CD4-positive, alpha-beta memory T cell (primary cell): ENCODE measurements at places on chromosomes 6 and 20.
A peak's percentile ranks its signal among the peaks of the same experiment; 100 is the strongest.

DNA sequence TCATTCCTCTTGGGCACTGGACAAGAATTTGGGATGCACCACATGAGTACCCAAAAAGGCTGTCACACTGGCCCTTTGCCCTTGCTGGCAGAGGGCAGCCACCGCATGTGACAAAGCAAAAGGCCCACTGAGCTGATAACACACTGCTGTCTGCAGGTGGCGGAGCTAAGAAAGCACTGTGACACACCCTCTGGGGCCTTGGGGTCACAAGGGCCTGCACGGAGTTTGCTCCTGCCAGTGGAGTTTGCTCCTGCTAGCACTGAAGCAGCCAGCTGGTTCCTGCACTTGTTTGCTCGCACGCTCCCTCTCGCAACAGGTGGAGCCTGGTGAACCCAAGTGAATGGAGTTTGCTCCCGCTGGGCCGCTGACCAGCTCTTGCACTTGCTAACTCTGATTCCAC lies 132.6 kb downstream of the LCA5 start:
- DNase-seq = no peak

DNA sequence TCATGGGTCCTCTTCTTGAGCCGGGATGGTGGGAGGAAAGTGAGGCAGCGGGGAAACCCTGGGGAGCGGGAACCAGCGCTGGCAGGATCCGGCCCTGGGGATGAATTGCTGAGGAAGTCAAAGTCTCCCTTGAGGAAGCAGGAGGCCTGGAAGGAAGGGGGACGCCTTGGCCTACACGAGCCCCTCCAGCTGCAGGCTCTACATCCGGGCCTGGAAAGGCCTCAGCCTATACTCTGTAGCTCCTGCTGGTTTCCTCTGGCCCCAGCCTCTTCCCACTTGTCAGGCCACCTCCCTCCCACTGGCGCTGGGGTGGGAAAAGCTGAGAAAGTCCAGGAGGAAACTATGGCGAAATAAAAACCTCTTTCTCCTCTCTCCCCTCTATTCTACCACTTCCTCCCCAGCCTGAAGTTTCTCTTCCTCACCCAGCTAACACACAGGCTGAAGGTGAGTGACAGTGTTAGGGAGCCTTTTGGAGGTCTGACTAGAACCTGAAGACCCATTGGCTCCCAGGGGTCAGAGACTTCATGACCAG lies 14.9 kb downstream of the TREML2 start:
- DNase-seq = no peak

- no peak for DNase-seq
These were observed 155.4 kb upstream of the PLCB4 start for GRCh38 chr20:8913456-8913855.

- DNase-seq = no peak
These were observed 80.0 kb downstream of the EYS start for GRCh38 chr6:65627015-65627414.

GRCh38 chr6:16623731-16624130 lies 137.5 kb downstream of the ATXN1 start:
- no peak for DNase-seq

- no peak for DNase-seq
These were observed 202.0 kb upstream of the RNF24 start for GRCh38 chr20:4217349-4217841.

- DNase-seq = no peak
These were observed 118.5 kb downstream of the SNX5 start for GRCh38 chr20:17849901-17850683.

DNA sequence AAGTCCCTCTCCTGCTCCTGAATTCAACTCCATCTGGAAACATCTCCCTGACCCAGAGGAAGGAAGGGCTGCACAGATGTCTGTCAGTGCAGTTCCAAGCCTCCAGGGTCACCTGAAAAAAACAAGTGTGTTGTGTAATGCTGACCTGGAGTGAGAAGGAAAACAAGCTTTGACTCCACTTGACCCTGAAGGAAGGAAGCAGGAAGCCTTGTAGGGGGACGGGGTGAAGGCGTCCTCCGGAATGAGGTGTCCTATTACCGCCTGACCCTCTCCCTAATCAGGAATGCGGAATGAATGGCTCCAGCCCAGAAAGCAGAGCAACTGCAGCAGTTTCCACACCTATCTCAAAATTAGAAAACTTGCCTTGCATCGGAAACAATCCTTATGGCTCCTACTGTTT lies 13.9 kb upstream of the ADGRF5 start:
- no peak for DNase-seq

- no peak for DNase-seq
These were observed 223.6 kb downstream of the TBXT start for GRCh38 chr6:165944002-165944466.

- no peak for DNase-seq
These were observed 457.2 kb downstream of the TENT5A start for GRCh38 chr6:81295310-81295709.

DNA sequence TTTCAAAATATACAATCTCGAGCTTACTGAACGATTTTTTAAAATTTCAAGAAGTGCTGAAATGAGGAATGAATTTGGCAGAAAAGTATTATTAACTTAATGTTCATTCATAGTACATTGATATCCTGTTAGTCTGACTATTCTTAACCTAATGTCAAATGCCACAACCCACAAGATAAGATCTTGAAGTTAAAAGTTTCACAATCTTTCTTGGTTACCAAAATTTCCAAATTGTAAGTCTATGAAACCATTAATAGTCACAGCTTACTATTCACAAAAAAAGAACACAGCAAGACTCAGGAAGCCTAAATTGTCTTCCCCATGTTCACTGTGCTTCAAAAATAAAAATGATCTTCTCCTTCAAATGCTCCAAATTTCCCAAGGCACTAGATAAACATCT lies 71.3 kb downstream of the HACE1 start:
- peak; percentile 21 for DNase-seq

GRCh38 chr6:4394786-4395185 lies 259.4 kb upstream of the ECI2 start:
- DNase-seq = no peak

GRCh38 chr6:47687432-47687831 lies 10.9 kb upstream of the ADGRF4 start:
- DNase-seq = no peak

GRCh38 chr20:38043512-38044300 lies 10.2 kb downstream of the RPRD1B start:
- no peak for DNase-seq

DNA sequence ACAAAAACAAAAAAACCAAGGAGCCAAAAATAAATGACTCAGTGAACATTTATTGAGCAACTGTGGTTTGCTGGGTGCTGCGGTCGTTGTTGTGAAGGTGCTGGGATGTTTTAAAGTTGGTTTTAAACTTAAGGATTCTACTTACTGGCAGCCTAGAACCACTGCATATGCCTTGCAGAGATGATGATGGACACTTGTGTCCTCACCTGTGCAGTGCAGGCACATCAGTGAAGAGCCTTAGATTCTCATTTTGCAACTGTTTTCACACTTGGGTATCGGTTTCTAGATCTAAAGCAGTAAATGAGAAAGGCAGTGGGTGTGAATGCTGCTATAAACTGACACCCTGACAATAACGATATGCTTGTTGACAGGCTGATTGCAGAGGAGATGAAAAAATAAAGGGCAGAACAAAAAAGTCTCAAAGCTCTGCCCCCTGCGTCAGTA lies 68.8 kb downstream of the UTRN start:
- peak; percentile 53 for DNase-seq

- no peak for DNase-seq
These were observed 14.1 kb upstream of the STX16 start for GRCh38 chr20:58636983-58637421.

DNA sequence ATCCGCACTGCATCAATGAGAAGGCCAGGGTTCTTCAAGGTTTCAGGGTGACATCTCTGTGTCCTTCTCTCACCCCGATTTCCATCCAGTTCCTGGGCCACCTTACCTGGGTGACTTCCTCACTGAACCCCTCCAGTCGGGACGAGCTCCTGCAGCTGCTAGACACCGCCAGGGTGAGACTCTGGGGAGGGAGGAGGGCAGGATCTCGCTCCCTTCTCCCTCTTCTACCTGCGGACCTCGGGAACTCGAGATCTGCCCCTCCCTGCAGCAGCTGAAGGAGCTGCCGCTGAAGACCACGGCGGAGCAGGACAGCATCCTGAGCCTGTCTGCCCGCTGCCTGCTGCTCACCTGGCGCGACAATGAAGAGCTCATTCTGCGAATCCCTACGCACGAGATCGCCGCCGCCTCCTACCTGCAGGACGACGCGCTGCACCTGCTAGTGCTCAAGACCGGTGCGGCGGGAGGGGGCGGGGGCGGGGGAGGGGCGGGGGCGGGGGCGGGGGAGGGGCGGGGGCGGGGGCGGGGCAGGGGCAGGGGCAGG lies 7.5 kb downstream of the CCM2L start:
- DNase-seq = peak; percentile 59

DNA sequence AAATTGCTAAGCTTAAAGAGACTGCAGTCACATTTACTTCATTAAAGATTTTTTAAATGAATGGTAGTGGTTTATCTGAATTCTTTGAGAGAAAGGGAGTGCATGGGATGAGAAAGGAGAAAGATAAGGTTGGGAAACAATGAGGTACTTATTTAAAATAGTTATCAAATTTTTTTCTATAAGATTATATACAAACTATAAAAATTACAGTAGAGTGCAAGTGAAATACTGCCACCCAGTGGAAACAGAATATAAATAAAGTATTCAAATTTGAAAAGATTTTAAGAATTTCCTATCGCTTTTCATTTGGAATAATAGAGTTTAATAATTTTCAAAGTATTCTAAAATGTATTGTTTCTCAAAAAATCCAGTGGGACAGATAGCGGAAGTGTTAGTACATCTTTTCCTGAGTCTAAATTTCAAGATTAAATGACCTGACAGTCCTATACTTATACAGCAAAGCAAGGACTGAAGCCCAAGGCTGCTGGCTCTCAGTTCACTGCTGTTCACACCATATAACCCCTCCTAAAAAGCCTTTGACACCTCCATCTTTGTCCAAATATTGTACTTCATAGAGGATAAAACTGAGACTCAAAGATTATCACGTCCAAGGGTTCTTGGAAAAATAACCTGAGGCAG lies 31.1 kb downstream of the EPM2A start:
- no peak for DNase-seq

- no peak for DNase-seq
These were observed 35.6 kb downstream of the CTNNBL1 start for GRCh38 chr20:37729452-37729851.

DNA sequence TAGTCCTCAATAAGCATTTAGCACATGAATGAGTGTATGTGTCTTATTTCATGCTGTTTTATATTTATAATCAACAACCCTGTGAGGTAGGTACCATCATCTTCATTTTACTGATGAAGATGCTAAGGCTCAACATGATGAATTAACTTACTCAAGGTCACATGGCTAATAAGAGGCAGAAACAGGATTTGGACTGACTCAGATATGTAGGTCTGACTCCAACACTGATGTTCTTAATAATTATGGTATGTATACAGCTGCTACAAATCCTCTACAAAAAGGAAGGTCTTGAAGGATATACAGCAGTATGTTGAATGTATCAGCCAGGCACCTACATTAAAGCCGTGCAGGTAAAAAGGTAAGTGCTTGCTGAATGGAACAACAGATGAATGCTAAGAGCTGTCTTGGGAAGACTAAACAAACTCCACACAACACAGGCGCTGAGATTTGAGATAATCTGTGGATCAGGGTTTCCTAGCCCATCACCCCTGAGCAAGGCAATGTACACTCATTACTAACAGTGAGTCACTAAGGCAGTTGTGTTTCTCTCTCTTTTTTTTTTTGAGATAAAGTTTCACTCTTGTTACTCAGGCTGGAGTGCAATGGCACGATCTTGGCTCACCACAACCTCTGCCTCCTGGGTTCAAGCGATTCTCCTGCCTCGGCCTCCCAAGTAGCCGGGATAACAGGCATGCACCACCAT lies 31.9 kb downstream of the TTI1 start:
- no peak for DNase-seq

DNA sequence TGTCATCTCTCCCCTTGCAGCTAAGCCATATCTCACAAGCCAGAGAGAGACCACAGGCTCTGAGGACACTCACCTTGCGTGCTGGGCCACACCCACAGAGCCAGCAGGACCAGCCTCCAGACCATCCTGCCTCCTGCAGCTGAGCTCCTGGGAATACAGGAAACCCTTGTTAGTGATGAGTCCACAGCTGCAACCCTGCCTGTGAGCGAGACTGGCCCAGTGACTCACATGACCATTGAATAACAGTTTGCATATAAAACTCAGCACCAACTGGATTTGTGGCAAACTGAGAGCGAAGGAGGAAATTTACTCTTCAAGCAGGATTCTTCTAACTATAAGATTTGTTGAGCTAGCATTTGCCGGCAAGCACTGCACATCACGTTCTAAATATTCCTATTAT lies 3.0 kb downstream of the THBS2 start:
- no peak for DNase-seq

DNA sequence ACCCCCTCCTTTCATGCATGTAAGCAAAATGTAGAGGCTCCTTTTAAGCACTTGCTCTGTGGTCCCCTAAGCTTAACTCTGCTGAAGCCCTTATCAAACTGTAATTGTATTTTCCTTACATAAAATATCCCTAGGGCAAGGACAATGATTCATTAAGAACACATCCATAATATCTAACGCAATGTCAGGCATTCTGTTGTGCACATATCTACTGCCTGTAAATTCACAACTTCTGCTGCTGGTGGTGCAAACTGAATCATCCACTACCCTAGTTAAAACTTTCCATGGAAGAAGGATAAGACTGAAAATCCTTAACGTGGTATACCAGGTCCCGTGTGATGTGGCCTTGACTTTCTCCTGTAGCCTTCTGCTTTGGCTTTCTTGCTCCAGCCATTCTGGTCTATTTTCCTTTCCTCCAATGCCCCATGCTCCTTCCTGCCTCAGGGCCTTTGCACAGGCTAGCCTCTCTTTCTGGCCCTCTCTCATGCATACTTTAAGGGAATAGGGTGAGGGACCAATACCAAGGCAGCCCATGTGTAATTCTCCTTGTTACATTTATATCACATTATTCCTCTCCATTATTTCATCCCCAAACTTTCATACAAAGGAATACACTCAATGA lies 113.6 kb upstream of the ZFP64 start:
- DNase-seq = no peak
